ENCODE measurements at places on chromosomes 16 and 17.

- peak; percentile 79 for DNase-seq
Observed at GRCh38 chr17:82299452-82299851, 18.0 kb downstream of the CD7 start.

- peak; percentile 65 for DNase-seq
Observed at GRCh38 chr16:30659507-30660423, 1.5 kb downstream of the FBRS start.

DNA sequence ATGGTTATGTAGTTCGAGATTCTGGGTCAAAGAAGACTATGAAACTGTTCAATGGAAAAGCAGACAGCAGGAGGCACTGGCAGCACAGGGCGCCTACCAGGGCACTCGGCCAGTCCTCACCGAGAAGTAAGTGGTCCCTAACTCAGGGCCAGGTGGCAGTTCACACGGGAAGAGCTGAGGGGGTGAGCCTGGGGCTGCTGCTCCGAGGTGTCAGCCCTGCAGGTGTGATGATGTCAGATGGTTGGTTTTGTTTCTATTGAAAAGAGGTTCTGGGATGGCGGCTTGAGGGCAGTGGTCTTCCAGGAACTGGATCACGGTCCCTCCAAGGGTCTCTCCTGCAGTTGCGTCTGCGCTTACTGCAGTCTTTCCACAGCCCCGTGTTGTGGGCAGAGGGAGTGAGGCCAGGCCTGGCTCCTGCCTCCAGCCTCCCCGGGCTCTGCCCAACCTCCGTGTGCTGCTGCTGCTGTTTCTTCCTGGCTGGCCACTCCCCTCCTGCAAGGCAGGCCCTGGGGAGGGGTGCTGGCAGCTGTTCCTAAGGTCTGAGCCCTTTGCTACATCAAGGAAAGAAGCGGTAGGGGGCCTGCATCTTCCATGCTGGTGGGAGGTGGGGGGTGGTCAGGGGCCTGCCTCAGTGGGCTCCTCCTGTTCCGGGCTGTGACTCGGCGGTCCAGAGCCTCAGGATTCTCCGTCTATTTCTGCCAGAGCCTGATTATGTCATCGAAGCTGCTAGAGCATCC is 22.6 kb downstream of the RNF213 start:
- DNase-seq: no peak

GRCh38 chr17:31806921-31807320 is 52.1 kb downstream of the COPRS start:
- DNase-seq: no peak

- no peak for DNase-seq
Observed at GRCh38 chr16:88504489-88505404, 51.7 kb downstream of the ZFPM1 start.

DNA sequence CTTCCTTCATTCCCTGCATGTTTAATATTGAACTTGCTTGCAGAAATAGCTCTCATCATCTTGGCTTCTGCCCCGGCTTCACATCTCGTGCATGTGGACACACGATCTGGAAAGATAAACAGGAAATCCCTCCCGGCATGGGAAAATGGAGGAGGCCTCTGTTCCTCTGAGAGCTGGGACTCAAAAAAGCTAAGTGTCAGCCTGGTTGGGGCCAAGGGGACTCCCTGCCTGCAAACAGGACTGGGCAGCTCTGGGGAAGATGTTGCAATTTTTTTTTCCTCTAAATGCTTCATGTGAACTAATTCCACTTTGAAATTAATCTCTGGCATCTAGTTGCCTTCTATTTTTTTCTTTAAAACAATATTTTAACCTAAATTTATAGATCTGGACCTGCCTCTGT is 24.8 kb downstream of the ITPRIPL2 start:
- DNase-seq: no peak

- DNase-seq: no peak
Observed at GRCh38 chr16:66798161-66798560, 3.2 kb downstream of the TERB1 start.

DNA sequence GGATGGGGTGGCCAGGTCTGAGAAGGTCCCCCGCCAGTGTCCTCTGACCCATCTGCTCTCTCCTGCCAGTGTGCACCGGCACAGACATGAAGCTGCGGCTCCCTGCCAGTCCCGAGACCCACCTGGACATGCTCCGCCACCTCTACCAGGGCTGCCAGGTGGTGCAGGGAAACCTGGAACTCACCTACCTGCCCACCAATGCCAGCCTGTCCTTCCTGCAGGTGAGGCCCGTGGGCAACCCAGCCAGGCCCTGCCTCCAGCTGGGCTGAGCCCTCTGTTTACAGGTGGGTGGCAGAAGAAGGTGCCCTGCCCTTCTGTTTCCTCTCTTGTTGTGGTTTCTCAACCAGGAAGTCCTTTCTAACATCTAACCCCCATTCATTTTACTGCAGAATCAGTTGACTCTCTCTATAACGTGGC is 7.1 kb downstream of the ERBB2 start:
- DNase-seq: no peak

All from stimulated activated CD4-positive, alpha-beta T cell treated with anti-CD3 and anti-CD28 coated beads, Interleukin-15, amount 100 ng/mL, for 24 hours (primary cell).